Left ventricle myocardium inferior (tissue), 1 donor: ENCODE measurements at places on chromosomes 3 and 15.

GRCh38 chr3:161333696-161334095, 37.6 kb downstream of the SPTSSB start:
- no peak for DNase-seq

- peak; percentile 64 for DNase-seq
These were observed 43.0 kb downstream of the VGLL4 start for GRCh38 chr3:11600501-11601282.

GRCh38 chr3:148599481-148599880, 98.2 kb upstream of the AGTR1 start:
- no peak for DNase-seq

DNA sequence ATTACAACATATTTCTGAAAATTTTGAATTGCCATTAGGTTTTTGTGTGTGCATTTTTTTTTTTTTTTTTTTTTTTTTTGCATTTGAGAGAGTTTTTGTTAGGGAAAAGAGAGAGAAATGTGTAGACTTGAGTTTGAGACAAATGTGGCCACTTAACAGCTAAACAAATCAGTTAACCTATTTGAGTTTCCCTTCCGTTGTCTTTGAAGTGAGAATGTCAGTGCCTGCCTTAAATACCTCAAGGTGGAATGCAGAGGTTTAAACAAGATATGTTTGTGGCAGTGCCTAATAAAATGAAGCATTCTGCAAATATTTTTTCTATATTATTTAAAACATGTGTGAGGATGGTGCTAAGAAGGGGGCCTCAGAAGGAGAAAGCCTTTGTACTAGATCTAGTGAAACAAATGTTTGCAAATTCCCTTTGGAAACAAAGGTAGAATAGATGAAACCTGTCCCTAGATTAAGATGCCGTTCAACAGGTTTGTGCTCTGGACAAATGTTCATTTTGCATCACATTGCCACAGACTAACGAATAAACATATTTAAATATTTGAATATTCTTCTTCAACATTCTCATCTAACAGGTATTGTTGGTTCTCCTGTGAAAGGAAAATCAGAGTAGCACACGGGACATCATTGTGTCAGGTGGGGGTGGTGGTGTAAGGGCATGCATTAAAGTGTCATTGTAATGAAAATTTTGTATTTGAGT, 80.7 kb downstream of the SATB1 start:
- no peak for DNase-seq

DNA sequence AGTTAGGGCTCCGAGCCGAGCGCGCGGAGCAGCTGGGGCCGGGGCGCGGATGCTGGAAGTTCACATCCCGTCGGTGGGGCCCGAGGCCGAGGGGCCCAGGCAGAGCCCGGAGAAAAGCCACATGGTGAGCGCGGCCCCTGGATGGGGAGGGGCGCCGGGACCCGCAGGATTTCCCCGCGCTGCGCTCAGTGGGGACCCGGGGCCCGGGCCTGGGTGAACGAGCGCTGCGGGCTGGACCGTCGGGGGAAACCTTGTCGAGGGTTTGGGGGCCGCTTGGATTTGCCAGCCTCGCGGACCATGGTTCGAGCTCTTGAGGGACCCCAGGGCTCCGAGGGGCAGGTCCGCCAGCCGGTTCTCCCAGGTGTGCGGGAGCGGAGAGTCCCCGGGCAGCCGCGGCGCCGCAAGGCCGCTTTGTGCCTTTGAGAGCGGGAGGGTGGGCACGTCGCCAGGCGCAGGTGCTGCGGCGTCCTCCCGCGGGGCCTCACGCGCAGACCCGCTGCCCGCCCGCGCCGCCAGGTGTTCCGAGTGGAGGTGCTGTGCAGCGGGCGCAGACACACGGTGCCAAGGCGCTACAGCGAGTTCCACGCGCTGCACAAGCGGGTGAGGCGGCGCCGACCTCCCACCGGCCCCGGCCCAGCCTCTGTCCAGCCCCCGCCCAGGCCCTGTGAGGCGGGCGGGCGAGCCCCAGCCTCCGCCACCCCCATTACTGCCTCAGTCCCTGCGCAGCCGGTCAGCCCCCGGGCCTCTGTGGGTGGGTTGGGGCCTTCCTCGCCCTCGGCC, at the start of gene SNX22:
TSS of gene SNX22 (plus strand) at position 5 of the 780 bp plus-strand sequence. CDS start at position 50, 45 bp downstream.
- DNase-seq = no peak

GRCh38 chr15:68585574-68586273, 6.9 kb downstream of the CORO2B start:
- DNase-seq = no peak
